T-cell (primary cell): ENCODE measurements at places on chromosomes 2 and 18.

GRCh38 chr2:239725551-239725890 is 299.6 kb downstream of the NDUFA10 start:
- DNase-seq, result no peak

GRCh38 chr2:111691164-111691875 is 192.7 kb downstream of the ANAPC1 start:
- DNase-seq, result no peak

- DNase-seq, result no peak
These were observed 208.2 kb upstream of the RBMS1 start for GRCh38 chr2:160701822-160702221.

GRCh38 chr2:28593160-28593755 is 97.4 kb downstream of the PLB1 start:
- DNase-seq, result no peak

DNA sequence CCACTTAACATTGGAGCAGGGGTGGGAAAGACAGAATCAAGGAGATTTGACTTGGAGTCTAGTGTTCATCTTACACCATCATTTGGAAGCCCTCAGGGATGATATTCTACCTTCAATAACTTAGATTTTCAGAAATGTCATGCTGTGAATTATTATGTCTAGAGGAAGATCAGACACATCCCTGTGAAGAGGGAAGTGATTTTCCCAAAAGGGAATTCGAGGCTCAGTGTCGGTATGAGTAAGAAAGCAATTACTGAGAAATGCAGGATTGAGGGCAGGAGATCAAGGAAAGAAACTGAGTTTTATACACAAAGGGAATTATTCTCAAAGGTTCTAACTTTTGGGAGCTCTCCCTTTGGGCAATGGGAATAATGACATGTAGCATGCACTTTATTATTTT is 25.6 kb upstream of the ATIC start:
- DNase-seq, result no peak

DNA sequence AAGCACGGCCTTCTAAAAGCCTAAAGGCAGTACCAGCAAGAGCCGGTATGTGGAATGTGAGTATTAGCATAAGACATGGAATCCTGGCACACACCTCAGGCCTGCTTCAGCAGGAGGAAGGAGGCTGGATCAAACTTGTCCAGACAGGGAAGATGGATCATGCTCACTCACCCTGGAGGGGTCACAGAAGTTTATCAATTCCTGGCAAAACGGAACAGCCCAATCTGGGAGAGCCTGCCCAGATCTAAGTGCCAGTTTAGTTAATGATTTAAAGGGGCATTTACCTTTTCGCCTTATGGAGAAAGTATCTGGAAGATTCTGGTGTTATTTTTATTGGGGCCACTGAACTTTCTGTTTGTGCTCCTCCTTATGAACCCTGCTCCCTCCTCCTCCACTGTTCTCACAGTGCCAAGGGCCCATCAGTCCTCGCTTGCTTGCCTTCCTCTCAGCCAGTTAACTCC is 58.3 kb upstream of the NFE2L2 start:
- no peak for DNase-seq

- no peak for DNase-seq
These were observed 252.2 kb downstream of the HDAC4 start for GRCh38 chr2:239148495-239149200.

DNA sequence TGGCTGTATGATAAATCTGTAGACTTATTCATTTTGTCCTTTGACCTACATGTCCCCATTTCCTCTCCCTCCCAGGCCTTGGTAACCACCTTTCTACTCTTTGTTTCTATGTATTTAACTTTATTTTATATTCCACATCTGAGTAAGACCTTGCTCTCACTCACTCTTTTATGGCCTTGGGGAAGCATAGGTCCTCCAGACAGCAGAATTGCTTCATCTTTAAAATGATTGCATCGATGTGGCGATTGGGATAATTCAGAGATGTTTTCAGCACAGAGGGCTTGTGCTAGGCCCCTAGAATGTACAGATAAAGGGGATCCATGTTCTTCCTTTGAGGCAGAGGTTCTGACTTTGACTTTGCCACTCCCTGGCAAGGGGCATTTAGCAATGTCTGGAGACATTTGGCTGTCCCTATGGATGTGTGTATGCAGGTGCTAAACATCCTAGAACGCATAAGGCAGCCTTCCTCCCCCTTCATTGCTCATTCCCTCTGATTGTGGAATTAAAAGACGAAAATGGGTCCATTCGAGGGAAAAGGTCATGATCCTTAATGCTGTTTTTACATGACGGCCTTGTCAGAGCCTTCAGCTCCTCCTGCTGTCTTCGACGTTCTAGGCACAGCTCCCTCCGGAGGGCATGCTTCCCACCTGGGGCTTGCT is 1.2 kb upstream of the GPR39 start:
- DNase-seq, result no peak

DNA sequence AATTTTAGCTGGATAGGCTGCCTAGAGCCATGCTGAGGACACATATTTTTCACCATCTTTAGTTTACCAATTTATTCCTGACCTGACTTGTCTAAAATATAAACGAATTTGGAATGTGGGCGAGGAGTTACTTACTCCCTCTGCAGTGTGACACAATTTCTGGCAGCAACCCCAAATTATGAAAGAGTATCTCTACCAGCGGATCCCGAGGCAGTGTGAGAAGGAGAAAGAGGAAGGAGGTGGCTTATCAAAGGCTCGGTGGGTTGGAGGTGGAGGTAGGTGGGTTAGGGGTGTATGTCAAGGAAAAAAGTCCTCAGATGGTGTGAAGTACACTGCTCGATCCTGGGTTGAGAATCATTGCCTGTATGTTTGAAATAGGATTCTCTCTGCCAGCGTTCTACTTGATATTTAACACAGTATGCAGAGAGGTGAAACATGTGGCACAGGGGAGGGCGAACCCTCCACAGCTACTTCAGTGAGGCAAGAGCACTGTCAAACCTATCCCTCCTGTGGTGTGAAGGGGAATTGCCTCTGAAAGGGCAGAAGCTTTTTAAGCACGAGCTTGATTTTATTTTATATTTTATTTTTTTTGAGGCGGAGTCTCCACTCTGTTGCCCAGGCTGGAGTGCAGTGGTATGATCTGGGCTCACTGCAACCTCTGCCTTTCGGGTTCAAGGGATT is 76.0 kb downstream of the RFTN2 start:
- peak; percentile 29 for DNase-seq

DNA sequence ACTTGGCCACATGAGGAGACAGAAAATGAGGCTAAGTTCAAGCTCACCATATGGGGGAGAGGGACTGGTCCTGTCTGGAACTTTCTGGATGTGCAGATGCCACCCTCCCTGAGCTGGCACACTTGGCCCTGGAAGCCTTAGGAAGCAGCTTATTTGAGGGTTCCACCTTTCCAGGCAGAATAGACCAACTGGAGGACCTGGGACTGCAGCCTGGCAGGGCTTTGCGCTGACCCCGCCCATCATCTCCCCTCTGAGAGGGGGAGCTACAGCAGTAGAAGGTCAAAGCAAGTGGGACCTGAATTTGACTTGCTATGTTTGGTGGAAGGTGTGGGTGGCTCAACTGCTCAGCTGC is 39.5 kb downstream of the TMEM17 start:
- no peak for DNase-seq

GRCh38 chr2:3952866-3953516 is 249.6 kb downstream of the DCDC2C start:
- no peak for DNase-seq

DNA sequence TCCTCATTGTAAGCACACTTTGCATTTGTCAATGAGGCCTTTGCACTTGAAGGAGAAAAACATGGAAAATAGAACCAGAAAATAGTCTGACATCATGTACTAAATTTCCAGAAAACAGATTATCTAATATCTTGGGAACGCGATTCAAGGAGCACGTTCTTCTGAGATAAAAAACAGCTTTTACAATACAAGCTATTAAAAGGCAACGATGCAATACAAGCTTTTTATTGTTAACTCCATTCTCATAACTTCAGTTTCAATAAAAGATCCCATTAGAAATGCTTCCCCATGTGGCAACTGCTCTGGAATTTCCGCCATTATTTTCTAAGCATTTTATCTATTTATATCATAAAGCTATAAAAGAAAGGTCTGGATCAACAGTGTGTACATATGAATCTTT is 40.3 kb downstream of the NRXN1 start:
- DNase-seq, result no peak

DNA sequence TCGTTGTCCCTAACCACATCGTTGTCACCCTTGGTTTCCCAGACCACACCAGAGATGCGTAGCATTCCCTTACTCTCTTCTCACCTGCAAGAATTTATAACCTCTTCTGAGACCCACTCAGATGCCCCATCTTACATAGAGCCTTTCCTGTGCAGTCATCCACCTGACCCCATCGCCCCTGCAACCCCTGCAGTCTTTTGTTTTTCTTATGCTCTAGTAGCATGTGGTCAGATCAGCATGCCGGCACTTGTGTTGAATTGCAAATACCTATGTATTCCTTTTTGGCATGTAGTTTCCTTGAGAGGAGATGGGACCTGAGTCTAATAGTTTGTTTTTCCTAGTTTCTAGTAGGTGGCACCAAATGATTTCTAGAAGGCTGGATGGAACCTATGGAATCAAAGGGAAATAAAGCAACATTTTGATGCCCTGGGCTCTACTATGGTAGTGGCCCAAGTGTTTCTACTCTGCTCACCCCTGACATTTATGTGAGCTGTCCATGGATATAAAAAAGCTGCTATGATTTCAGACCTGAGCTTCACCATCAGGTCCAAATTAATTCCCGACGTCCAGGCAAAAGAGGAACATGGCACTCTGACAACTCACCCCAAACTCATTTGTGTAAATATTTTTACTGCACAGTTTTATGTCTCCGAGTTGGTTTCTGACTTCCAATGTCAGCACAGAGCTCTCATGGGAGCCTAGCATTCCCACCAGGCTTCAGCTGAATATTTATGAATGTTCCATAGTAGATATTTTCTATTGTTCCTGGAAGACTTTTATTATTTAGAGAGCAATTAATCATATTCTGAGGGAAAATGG is 143.6 kb downstream of the RNF144A start:
- DNase-seq, result no peak

DNA sequence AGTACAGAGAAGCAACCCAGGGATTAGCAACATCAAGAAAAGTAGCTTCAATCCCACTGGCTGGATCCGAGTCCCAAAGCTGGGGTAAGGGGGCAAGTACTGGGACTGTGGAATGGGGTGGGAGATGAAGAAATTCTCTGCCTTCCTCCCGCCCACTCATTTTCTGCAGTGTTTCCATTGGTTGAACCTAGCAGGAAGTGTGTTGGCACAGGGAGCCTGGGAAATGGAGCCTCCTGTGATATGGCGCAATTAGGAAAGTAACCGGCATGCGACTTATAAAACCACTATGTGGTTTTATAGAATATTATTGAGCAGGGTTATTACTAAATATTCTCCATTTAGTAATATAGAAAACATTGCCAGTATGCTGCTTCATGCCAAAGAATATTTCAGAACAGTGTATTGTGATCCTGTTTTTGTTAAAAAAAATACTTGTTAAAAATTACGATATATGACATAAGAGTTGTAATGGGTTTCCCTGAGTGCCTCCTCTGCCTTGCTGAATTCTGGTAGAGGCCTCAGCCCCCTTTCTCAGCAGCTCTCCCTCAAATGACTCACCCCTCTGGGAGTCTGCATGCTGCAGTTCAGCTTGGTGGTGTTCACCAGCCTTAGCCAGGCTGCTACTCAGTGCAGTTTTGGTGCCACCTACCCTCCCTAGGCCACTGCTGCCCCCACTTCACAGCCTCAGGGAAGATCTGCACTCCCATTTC is 60.5 kb downstream of the HK2 start:
- no peak for DNase-seq

DNA sequence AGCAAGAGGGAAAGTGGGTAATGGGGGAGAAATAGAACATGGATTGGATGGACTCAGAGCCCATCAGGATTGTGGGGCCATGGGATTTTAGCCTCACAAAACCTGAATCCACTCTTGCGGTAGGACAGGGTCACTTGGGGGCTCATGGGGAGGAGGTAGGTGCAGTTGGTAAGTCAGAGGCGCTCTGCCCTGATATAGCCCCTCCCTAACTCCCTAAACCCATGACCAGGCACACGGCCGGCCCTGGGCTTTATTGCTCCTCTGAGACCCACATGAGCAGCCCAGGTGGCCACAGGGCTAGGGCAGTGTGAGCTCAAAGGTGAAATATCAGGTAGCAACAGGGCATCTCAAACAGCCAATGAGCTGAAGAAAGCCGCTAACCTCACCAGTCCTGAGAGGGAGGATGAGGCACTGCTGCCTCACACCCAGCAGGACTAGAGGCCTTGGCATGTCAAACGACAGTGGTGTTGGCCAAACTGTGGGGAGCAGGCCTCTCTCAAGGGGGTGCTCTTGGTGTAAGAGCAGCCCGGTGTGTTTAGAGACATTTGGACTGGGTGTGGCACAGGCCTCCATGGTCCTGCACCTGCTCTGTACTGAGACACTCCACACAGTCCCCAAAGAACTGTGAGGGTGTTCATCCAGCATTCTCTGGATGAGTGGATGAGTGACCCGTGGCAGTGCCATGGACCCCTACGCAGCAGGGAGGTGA is 90.8 kb upstream of the HS6ST1 start:
- no peak for DNase-seq

DNA sequence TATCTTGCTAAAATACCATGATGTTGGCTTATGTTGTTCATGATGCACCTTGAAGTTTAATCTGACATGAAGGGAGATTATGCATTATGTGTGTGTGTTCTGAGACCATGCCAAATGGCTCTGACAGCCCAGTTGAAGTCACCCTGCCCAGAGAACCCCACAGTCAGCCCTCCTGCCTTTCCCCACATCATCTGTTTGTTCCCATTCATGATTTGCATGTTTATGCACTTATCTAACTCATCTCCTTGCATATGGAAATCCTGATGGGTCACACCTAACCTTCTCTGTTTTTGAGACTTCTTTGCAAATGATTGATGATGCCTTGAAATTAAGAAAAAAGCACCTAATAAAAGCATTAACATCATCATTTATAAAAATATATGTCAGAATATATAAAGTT is 752.2 kb downstream of the GALR1 start:
- DNase-seq, result no peak

- DNase-seq, result no peak
These were observed 46.1 kb upstream of the UBE2F start for GRCh38 chr2:237920673-237921072.

GRCh38 chr2:129915303-129915840 is 64.1 kb upstream of the RAB6C start:
- DNase-seq, result no peak

GRCh38 chr18:75208155-75208835 is 644 bp downstream of the PTGR3 start:
- DNase-seq, result no peak

DNA sequence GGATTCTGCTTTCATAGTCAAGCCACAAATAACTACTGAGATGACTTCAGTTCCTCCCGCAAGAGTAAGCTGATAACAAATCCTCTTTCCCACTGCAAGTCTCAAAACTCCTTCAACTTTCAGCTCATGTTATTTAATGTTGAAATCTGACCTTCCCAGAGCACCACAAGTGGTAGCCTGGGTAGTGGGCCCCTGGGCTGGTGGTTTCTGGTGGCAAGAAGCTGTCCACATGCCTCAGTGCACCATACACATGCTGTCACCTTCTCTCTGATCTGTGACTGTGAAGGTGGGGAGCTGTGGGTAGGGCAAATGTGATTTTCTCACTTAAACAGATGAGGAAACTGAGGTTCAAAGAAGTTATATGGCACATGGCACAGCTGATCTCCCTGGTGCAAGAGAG is 246.1 kb upstream of the EPAS1 start:
- DNase-seq, result no peak

- DNase-seq, result no peak
These were observed 3.8 kb downstream of the COL4A4 start for GRCh38 chr2:227160164-227160563.

- no peak for DNase-seq
These were observed 484.8 kb upstream of the ID2 start for GRCh38 chr2:8197101-8197500.

- DNase-seq, result no peak
These were observed 42.4 kb downstream of the FAM168B start for GRCh38 chr2:131050896-131051295.

- DNase-seq, result no peak
These were observed 5.0 kb upstream of the PROC start for GRCh38 chr2:127413200-127413599.
